Non-pigmented ciliary epithelial cell (primary cell): ENCODE measurements at places on chromosomes 12 and 14.
A peak's percentile ranks its signal among the peaks of the same experiment; 100 is the strongest.

DNA sequence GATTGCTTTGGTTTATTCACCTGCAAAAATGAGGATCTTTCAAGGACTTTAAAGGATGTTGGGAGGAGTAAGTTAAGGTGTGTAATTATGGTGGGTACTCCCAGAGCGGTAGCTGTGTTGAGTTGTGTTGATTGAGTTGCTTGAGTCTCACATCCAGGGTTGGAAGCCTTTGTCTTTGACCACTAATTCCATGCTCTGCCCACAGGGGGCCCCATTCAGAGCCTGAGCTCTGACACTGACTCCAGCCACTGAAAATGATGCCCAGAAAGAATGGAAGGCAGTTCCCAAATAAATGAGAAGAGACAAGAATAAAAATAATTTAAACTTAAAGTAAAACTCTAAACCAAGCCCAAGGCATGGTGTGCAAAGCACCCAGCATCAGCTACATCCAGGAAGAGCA lies 237.4 kb upstream of the PWP1 start:
- no peak for DNase-seq

DNA sequence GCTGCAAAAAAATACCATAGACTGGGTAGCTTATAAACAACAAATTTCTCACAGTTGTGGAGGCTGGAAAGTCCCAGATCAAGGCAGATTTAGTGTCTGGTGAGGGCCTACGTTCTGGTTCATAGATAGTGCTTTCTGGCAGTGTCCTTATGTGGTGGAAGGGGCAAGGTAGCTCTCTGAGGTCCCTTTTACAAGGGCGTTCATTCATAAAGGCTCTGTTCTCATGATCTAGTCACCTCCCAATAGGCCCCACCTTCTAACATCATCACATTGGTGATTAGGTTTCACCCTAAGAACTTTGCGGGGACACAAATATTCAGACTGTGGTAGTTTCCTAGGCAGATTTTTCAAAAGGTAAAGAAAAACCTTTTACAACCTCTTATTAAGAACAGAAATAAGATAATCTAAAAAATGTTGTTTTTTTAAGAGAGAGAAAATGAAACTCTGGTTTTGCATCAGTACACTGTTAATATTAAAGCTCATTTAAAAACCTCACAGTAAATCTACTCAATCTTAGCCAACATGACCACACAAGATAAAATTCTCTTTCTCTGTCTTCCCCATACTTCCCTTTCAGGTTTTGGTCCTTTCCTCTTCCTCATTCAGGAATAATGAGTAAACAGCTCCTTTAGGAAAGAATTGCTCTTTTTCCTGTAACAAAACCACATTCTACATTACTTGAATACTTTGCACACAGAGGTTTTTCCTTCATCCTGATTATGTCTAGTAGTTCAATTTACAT lies 117.5 kb downstream of the UNC79 start:
- DNase-seq, result no peak

DNA sequence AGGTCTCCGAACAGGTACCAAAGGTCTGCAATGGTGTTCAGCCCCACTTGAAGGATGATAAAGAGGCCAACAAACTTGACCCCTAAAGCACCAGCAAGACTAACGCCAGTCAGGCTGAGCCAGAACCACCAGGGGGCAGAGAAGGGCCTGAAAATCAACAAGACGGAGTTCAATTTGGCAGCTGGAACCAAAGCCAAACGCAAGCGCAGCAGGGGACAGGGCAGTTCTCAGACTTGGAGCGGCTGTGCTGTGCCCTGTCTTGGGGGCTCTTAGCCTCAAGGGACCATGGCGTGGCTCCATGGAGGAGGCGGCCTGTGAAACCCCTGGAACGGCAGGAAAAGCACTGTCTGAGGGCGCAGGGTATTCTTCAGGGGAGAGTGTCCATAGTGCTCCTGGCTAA lies 19.6 kb downstream of the POMT2 start:
- peak; percentile 65 for DNase-seq

- DNase-seq, result no peak
These were observed 249.2 kb downstream of the NELL2 start for GRCh38 chr12:44626883-44627282.

- DNase-seq, result no peak
These were observed 73.9 kb downstream of the TGFB3 start for GRCh38 chr14:75907756-75908359.

DNA sequence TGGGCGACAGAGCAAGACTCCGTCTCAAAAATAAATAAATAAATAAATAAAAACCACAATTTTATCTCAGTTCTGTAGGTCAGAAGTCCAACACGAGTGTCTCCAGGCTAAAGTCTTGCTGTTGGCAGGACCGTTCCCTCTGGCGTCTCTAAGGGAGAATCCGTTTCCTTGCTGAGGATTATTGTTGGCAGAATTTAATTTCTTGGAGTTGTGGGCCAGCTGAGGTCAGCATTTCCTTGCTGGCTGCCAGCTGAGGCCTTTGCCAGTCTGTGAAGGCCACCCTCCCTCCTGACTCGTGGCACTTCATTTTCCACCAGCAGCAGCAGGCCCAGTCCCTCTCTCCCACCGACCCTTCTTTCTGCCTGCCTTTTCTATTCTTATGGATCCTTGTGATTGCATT lies 17.2 kb downstream of the PSMC1 start:
- DNase-seq, result no peak

DNA sequence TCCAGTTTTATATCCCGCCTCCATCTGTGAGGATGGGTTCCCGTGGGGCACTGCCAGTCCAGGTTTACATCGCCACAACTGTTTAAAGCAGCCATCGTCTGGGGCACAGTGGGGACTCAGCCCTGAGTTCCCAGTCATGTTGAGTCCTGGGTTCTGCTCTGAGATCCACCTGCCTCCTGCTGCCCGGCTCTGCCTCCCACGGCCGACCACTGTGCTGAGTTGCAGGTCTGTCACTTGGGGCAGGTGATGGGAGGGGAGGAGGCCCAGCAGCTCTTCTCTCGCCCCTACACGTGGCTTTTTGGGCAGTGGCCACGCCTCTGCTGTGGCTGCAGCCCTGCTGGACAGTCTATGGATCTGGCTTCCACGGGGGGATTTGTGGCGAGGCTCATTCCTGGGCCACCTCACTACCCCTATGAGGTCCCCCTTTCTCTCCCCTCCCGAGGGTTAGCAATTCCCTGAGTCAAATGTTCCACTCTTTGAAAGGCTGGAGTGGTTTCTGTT lies 143.0 kb downstream of the ADGRD1 start:
- no peak for DNase-seq

GRCh38 chr12:95336387-95337067 lies 118.9 kb downstream of the VEZT start:
- DNase-seq, result peak; percentile 63

DNA sequence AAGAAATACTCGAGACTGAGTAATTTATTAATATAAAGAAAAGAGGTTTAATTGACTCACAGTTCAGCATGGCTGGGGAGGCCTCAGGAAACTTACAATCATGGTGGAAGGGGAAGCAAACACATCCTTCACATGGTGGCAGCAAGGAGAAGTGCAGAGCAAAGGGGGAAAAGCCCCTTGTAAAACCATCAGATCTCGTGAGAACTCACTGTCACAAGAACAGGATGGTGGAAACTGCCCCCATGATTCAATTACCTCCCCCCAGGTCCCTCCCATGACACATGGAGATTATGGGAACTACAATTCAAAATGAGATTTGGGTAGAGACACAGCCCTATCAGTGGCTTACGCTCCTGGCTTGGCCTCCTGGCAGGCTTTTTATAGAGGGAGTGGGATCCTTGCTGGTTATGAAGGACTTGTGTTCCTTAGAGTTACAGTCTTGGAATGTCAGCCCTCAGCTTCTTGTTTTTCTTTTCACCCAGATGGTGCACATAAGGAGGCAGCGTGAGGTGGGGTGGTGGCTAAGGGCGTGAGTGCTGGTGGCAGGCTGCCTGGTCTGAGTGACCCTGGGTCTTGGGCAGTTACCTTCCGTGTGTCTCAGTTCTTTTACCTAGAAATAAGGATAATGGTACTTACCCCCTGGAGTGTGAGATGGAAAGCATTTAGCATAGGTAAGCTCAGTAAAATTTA lies 25.7 kb downstream of the TRAF3 start:
- DNase-seq, result no peak

DNA sequence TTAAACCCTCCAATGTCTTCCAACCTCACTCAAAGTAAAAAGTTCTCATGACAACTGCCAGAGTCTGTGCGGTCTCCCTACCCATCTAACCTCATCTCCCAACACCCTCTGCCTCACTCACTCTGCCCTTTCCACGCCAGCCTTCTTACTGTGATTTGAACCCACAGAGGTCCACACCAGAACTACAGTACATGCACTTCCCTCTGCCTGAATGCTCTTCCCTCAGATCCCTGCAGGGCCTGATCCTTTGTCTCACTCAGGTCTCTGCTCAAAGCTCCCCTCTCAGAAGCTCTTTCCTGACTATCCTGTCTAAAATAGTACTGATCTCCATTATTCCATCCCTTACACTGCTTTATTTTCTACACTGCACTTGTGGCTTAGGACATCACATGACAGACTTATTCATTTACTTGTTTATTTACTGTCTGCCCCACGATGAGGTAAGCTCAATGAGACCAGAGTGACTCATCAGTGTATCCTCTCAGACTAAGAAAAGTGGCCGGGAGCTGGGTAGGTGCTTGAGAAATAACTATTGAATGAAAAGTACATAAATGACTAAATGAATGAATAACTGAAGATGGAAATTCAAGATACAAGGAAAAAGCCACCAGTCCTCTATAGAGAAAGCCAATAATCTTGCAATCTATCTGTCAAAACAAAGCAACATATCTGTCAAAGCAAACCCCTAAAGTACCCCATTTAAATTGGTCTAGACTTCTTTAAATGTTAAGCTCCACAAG lies 17.1 kb downstream of the POMT2 start:
- peak; percentile 95 for DNase-seq

DNA sequence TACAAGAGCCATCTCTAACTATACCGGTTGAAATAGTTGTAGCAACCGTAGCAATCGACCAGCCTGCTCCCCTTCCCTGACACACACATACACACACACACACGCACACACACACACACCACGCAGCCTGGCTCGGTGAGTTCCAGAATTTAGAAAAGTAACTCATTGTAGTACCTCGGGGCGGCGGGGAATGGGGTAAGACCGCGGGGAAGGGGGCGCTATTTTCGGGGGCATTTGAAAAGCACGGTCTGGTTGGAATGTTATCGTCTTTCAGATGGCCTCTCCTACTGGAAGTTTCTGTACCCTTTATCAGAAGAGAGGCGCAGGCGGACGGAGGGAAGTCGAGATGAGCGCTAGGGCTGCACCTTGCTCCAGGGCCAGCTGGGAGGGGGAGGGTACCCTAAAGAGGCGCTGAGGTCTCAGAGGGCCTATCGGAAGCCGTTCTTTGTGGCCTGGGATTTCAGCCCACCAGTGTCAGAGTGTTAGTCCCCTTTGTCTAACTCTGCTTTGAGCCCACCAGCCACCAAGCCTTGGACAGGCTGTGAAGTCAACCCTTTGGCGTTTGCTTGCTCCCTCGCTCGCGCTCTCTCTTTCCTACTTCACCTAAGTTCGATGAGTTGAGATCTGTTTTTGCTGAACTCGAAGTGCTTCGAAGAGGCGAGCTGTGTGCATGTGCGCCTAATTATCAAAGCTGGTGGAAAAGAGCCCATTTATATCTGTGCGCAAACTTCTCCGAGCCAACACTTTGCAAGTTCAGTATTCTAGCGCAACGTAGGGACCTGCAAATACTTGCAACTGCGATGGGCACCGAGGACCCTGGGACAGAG lies 837 bp downstream of the COL2A1 start:
- DNase-seq, result no peak

- DNase-seq, result no peak
These were observed 1.8 kb downstream of the IGF1 start for GRCh38 chr12:102478405-102479098.

DNA sequence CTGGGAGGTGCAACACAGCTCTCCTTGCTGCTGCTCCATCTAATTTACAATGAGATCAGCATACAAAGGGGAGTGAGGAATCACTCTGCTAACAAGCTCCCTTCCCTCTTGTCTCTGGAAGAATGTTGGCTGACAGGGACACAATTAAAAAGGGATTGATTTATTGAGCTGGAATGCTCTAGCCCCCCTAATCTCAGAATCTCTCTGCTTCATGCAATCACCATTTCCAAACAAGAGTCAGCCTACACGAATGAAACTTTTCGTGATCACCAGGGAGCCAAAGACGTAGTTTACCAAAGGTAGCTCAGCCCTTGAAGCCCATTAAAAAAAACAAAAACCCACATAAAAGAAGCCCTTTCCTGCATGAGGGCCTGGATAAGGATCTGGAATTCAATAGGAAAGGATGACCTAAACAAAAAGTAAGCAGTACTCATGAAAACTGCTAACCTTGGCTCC lies 223.8 kb downstream of the C12orf75 start:
- DNase-seq, result no peak

DNA sequence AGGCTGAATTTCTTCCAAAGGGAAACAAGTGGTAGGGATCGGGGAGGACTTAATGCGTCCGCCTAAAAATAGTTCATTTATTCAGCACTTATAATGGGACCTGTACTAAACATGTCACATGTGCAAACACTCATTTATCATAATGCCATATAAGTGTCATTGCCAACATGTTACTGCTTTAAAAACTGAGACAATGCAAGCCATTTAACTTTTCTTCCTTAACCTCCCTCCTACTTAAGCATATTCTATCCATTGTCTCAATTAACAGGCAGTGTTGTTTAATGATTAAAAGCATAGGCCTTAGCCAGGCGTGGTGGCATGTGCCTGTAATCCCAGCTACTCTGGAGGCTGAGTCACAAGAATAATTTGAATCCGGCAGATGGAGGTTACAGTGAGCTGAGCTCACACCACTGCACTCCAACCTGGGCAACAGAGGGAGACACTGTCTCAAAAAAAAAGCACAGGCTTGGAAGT lies 13.5 kb upstream of the SCFD1 start:
- no peak for DNase-seq

- no peak for DNase-seq
These were observed 171.7 kb downstream of the MIPOL1 start for GRCh38 chr14:37369425-37369824.

DNA sequence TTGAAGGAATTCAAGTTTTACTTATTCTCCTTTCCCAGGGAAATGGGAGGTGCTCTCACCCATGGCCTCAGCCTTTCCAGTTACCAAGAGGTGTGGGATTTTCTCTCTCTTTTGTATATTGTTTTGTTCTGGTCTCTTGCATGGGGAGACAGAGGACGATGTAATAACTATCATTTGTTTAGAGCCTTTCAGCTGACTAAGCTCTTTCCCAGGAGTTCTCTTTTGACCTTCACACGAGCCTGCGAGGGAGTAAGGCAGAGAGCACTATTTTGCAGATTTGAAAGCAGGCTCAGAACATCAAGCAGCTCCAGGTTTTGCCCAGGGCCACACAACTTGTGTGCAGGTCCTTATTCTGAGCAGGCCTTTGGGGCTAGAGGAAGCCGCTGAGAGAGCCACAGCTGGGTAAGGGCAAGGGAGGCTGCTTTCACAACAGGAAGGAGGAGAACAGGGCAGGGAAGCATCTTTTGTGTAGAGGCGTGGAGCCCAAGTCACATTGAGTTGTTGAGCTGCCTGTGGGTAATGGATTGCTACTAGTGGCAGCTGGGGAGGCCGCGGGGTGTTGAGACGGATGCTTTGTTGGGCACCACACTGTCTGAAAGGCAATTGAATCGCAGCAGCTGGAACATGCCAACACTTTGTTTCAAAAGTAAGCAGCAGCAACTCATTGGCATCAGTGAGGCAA lies 116.2 kb downstream of the PRMT8 start:
- DNase-seq, result no peak
